T-helper 22 cell (primary cell): ENCODE measurements at places on chromosomes 1 and 21.

- no peak for DNase-seq
These were observed 5.1 kb upstream of the RFX5 start for GRCh38 chr1:151352021-151352718.

- no peak for DNase-seq
These were observed 339.8 kb downstream of the OMA1 start for GRCh38 chr1:58206749-58207148.

- no peak for DNase-seq
These were observed 55.9 kb upstream of the JAK1 start for GRCh38 chr1:65022216-65022615.

DNA sequence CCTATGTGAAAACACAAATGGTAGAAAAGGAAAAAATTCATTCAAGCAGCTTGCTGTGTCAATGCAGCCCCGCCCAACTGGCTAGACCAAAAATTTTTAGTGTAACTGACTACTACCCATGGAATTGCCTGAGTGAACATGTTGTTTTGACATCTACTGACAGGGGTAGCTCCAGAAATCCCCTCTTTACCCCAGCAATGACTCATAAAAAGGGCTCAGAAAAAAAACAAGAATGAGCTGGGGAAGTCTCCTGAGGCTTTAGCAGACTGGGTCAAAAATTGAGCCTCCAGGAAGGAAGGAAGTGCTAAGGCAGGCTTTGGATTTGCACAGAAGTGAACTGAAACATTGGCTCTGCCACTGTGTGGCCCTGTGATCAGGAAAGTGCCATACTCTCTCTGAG is 24.4 kb upstream of the FGGY start:
- no peak for DNase-seq
